Mucosa of descending colon (tissue), 3 donors: ENCODE measurements at places on chromosomes 3 and 15.

- no peak for DNase-seq
Observed at GRCh38 chr3:120451806-120452205, 1.0 kb upstream of the FSTL1 start.

- DNase-seq: no peak
Observed at GRCh38 chr3:28308196-28308595, 40.3 kb upstream of the ZCWPW2 start.

- DNase-seq: peak; percentile 54
Observed at GRCh38 chr3:183428447-183429211, at the start of gene MCF2L2. MCF2L2 (minus strand) TSS chr3:183428619; CDS start chr3:183427977, 642 bp downstream.

GRCh38 chr3:68088216-68088615 is 433.8 kb upstream of the SUCLG2 start:
- DNase-seq: no peak

DNA sequence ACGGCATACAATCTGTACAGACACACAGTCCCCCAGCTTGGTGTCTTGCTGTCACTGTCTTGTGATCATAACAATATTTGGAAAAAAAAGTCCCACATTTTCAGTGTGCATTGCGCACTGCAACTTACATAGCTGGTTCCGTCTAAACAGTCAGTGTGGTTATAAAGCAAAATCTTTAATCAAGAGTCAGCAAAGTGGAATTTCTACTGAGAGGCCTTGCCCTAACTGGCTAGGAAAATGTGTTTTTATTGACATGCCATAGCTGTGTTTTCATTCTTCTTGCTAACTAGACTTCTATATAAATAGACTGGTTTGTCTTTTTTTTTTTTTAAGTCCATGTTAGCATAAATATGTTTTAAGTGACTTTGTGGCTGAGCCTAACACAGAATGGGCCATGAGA is 174.8 kb downstream of the POLR2M start:
- no peak for DNase-seq

DNA sequence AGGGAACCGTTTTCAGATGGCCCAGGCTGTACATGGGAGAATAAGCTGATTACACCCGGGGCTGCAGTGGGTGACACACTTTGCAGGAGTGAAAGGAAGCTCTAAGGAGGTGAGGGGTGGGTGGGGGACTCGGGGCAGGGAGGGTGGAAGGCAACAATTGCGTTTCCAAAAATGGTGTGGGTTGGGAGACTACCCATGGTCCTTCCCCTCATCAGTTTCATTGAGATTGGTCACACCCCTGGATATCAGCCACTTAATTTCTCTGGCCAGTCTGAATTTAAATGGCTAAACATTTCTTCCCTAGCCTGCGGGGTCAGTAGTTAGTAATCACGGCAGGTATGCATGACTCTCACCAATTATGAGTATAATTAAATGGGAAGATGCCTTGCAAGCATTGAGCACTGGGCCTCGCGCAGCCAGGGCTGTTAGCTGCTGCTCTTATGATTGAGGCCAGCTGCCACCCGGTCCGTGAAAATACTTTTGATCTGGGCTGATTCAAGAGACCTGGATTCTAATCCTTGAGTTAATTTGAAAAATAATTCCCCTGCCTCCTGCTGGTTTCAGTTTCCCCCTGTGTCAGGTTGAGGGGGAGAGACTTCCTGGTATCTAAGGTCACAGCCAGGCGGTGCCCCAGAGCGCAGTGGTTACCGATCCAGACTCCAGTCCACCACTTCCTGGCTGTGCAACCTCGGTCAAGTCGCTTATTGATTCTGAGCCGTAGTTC is 23.3 kb downstream of the SLC6A6 start:
- peak; percentile 85 for DNase-seq

DNA sequence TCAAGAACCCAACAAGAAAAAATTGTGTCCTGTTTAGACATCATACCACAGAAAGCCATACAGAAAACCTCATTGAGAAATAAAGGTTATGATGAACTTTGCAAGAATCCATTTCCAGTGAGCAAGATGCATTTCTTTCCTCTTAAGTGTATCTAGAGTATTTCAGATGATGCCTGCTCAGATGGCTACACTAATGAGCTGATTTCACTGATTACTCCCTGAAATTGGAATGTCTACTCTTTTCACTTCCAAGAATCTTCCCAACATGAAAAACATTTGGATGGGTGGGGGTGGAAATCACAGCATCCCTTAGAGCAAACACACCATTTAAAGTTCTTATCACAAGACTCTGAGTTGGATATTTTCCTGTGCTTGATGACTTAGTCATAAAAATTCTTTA is 41.4 kb upstream of the IL12A start:
- no peak for DNase-seq

- DNase-seq: no peak
Observed at GRCh38 chr15:48283396-48284145, 47.7 kb upstream of the DUT start.

DNA sequence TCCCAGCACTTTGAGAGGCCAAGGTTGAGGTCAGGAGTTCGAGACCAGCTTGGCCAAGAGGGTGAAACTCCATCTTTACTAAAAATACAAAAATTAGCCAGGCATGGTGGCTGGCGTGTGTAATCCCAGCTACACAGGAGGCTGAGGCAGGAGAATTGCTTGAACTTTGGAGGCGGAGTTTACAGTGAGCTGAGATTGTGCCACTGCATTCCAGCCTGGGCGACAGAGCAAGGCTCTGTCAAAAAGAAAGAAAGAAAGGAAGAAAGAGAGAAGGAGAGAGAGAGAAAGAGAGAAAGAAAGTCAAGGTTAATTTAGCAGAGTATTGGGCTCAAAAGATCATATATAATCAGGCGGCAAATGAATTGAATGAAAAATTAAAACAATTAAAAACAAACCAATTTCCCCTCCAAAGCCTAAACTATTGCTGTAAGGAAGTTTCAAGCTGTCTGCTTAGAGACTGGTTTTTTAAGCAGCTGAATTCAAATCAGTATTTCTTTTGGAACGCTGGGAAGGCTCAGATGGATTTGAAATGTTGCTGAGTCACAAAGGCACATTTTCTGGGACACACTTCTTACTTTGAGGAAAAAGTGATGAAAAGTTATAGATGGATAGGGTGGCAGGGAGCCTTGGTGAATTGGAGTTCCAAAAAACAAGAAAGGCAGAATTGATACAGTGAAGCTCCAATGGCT is 81.3 kb upstream of the BHLHE40 start:
- no peak for DNase-seq

GRCh38 chr3:101932326-101933068 is 83.2 kb downstream of the NFKBIZ start:
- no peak for DNase-seq

DNA sequence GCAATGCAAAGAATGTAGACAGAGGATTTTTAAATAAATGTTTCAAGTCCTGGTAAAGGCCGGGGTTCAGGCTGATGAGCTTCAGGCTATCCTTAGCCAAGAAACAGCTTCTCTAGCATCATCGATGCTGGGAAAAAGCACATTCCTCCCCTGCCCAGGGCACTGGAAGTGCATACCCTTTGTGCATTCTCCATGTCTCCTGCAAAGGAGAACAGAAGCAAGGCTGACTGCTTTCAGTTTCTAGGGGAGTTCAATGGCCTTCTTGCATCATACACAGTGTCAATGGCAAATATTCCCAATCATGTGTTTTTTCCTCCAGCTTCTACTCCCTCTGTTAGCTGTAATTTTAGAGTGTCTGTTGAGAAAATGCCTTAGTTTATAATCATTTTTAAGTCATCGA is 59.9 kb downstream of the GPR176 start:
- no peak for DNase-seq

GRCh38 chr3:153038367-153038766 is 123.7 kb upstream of the RAP2B start:
- no peak for DNase-seq

- DNase-seq: peak; percentile 60
Observed at GRCh38 chr3:12796171-12797123, at the start of gene CAND2. CAND2 (plus strand) TSS chr3:12796680; CDS start chr3:12796721, 41 bp downstream.

- no peak for DNase-seq
Observed at GRCh38 chr3:191298846-191299245, 30.3 kb upstream of the CCDC50 start.

DNA sequence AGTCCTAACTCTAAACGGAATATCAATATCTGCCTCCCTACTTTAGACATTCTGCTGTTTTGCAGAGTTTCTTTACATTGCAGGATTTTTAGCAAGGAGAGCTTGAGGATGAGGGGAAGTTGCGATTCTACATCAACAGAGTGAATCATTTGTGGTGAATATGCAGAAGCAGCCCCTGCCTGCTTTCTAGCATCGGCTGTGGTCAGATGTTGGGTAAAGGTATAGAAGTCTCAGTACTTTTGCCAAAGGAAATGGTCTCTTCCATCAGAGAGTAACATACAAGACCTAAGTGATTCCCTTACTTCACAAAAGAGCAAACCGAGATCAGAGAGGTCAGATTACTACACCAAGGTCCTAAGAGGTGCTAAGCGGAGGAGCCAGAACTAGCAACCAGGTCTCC is 15.2 kb downstream of the ST3GAL6 start:
- no peak for DNase-seq

GRCh38 chr15:33330931-33331330 is 20.2 kb downstream of the RYR3 start:
- DNase-seq: no peak

DNA sequence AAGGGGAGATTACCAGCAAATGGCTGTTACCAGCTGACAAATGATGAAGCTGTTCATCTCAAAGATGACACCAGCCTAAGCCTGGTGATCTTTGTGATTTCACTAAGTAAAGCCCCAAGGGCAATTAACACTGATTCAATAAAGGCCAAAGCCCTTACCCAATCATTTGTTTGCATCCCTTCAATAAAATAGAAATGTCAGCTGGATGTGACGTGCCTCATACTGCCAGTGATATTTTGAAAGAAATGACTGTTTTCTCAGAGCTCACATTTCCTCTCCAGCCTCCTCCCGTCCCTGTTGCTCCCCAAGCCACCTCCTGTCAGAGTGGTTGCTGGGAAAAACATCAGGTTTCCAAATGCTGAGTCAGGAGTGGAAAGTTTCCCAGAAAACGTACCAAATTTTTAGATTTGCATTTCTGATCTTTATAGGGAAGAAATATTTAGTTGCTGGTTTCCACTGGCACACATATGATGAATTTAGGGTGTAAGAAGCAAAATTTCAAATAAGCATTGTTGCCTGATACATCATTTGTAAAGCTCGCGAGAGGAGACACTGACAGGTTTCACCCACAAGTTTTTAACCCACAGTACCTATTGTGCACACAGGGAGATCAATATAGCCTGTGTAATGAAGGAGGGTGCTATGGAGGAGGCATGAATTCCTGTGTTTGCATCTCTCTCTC is 21.0 kb downstream of the C2CD4A start:
- DNase-seq: no peak

DNA sequence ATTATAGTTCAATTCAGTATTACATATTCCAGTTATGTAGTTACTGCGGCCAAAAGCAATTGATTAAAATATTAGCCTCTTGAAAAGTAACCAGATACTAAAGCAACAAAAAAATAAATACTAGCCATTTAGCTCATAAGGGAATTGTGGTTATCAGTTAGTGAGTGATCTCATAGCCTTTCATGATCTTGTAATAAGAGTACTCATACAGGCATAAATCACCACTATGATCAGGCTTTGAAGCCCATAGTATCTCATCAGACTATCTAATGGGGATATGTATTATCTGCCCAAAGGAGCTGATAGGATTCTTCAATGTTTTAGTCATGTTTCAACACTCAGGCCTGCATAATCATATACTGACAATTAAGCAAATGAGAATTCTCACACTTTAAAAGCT is 184.1 kb upstream of the CCDC54 start:
- no peak for DNase-seq

DNA sequence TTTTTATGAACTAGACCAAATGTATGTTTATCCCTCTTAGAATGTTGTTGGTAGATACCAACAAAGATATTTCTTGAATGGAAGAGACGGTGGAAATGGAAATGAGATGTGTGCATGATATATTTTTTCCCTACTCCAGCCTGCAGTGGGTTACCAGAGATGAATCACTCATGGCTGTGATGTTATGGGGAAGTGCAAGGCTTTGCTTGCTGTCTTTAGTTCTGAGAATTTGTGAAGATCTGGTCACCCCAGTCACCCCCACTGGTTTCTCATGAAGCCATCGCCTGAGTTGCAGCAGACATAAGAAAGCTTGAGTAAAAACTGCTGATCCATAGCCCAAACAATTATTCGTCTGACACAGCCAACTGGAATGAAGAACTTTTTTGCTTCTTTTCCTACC is 78.1 kb upstream of the EOMES start:
- no peak for DNase-seq
